ENCODE measurements at places on chromosomes 3 and 15.

DNA sequence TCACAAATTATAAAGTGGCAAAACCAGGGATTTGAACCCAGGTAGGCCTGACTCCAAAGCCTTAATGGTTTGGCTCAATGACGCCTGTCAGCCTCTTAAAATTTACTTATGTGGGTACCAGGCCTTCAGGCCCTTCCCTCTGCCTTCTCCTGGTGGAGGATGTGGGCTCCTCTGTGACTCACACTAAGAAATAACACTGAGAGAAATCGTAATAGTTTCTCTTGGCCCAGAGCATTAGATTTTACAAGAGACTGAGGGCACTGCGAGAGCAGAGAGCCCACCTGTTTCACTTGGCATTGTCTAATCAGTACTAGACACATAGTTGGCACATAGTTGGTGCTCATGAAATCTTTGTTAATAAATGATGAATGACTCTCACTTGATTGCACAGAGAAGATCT is 505.2 kb downstream of the SHQ1 start:
- DNase-seq: no peak

- peak; percentile 22 for DNase-seq
Observed at GRCh38 chr15:93942269-93942694, 289.1 kb upstream of the MCTP2 start.

GRCh38 chr3:50599716-50600118 is 11.9 kb downstream of the CISH start:
- DNase-seq: no peak

GRCh38 chr3:50274371-50275104 is 4.3 kb upstream of the LSMEM2 start:
- DNase-seq: peak; percentile 47

DNA sequence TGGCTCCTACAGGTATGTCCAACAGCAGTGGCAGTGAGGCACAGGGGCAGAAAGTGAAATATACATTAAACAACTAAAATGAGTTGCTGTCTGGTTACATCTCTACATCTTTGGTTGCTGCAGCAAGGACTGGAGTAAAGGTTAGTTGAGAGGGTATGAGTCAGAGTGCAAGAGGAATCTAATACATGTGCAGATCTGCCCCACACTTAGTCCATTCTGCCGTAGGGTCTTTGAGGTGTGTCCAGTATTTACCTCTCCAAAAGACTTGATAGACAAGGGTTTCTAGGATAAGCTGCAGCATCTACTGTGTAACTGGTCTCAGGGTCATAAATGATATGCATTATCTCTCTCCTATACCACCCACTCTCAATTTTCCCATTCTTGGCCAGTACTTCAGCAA is 6.2 kb upstream of the NEDD4 start:
- no peak for DNase-seq

DNA sequence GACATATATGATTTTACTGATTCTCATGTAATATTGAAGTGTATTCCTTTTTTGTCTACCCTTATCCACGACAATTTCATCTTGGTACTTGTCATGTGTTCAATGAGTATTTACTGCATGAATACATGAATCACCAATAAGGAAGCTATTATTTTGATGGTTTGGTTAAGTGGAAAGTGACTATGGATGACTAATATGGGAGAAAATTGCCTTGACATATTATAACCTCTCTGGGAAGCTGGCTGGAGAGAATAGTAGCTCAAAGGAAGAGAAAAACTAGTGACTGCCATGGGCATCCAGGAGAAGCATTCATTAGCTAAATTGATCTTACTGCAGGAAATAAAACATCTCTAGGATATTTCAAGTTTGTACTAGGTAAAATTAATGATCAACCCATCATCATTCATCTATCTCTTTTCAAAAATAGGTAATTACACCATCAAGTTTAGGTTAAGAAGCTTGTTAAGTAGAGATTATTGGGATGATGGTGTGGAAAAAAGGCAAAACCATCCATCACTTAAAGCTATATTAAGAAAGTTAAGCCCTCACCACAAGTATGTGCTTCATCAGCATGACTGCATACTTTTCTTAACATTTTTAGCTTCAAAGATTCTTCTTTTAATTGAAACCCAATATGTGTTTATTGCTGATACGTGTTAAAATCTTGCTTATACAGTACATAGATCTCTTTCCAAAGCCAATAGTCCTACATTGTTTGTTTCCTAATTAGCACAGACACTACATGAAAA is 455.2 kb upstream of the ARPP21 start:
- DNase-seq: no peak

DNA sequence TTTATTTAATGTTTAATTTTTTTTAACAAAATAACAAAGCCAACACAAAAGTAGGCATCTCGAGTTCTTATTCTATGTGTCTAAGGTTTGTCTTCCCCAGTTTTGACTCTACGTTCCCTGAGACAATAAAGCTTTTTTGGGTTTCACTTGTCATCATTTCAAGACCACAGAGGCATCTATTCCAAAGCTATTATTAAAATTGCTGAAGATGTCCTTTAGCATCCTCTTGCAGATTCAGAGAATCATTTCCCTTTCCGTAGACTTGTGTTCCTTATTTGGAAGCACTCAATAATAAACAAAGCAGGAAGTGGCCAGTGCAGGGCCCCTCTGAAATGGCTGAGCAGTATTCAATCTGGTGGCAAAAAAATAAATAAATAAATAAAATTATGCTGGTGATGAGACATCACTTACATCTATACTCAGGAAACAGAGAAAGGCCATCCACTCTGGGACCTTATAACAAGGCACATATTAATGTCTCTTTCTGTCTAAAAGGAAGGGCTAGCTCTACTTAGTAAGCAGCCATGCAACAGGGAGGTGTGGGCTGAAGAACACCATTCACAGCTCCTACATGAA is 362.3 kb downstream of the WDR72 start:
- DNase-seq: no peak

DNA sequence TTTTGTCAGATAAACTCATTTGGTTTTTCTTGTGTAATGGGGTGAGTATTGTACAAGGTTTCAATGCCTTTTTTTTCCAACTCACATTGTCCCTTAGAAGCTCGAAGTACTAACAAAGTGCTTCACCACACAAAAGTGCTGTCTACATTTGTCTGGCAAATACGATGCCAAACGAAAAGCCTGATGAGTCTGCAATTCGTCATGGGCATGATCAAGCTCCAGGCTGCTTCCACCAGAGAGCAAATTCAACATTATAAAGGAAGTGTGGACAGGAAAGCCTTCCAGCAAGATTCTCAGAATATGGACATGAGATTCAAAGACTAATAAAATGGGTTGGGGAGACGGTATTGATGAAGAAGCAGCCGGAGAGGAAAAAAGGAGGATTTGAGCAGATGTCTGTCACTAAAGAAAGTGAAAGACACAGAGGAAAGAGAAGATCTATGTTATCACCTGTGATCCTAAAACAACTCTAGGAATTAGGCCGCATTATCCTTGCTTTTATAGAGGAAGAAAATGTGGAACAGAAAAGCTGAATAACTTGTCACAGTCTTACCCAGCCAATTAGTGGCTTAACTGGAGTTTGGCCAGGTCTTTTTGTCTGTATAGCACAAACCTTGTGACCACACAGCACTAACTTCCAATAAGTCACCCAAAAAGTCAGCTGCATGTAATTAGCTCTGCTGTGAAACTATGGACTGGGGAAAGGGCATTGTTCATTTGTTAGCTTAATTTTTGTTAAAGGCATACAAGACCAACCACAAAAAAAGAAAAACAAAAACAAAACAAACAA is 494.8 kb downstream of the FHIT start:
- DNase-seq: no peak

- DNase-seq: no peak
Observed at GRCh38 chr15:62083194-62084154, 16.7 kb downstream of the C2CD4A start.

DNA sequence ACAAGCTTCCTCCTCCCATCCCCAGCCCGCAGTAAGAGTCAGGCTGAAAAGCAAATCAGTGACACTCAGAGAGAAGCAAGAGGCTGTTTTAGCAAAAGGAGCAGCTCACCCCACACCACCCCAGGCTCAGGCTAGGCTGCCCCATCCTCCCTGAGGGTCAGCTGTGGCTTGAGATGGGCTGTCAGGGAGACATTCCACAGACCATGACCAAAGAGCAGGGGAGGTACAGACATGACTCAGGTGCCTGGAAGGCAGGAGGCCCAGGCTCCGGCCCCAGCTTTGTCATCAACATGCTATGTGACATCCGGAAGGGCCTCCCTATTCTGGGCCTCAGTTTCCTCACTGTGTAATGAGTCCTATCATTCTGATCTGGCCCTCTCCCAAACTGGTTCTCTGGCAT is 24.7 kb downstream of the HCN4 start:
- no peak for DNase-seq

DNA sequence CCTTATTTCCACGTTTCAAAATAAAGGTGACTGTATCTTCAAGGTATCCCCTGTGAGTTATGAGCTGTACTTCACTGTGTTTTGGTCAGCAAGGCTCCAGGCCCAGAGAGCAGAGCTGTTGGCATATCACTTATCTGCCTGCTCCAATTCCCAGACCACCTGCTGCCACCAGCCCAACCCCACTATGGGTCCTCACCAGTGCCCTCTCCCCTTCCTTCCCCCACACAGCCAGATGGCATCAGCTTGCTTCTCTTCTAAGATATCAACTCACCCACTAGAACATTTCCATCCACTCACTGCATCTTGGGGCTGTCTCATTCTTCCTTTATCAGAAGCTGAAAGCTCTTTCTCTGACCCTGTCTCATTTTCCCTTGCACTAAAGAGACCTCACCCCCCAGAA is 136.9 kb upstream of the EIF1B start:
- no peak for DNase-seq

- DNase-seq: no peak
Observed at GRCh38 chr3:60579734-60580133, 671.5 kb downstream of the FHIT start.

GRCh38 chr3:139811331-139811730 is 123.7 kb upstream of the CLSTN2 start:
- no peak for DNase-seq

DNA sequence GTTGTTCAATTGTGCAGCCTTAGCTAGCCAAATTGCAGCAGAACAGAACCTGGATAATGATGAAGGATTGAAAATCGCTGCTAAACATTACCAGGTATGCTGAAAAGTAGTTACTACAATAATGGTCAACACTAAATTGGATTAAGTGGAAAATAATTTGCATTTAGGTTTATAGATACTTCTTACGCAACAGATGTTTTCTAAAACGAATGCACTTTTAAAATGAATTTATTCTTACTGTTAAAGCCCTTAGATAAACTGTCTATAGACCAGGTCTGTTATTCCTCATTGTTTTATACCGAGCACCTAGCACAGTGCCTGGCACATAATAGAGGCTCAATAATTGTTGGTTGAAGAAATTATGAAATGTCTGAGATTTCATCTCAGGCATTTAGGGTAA is 23.6 kb downstream of the PDCD6IP start:
- no peak for DNase-seq

GRCh38 chr3:136078421-136079364 is 113.2 kb downstream of the PPP2R3A start:
- peak; percentile 35 for DNase-seq

DNA sequence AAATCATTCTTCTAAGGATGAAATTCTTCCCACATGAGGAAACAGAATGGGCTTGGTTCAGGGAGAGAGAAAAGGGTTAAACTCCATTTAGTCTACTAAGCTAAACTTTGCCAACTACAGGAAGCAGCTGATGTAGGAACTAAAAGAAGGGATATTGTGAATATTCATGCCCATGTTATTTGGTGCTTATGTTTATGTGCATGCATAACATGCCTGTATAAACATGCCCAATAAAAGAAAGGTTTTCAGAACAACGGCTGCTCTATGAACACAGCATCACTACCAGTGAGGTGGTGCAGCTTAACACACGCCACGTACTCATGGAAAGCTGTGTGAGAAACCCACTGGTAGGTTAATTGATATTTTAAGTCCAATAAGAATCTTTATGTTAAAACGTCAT is 59.4 kb upstream of the VGLL4 start:
- DNase-seq: no peak

GRCh38 chr15:39609166-39609916 is 28.5 kb downstream of the THBS1 start:
- DNase-seq: no peak

GRCh38 chr3:44411031-44411645 is 66.3 kb downstream of the ZNF445 start:
- no peak for DNase-seq

DNA sequence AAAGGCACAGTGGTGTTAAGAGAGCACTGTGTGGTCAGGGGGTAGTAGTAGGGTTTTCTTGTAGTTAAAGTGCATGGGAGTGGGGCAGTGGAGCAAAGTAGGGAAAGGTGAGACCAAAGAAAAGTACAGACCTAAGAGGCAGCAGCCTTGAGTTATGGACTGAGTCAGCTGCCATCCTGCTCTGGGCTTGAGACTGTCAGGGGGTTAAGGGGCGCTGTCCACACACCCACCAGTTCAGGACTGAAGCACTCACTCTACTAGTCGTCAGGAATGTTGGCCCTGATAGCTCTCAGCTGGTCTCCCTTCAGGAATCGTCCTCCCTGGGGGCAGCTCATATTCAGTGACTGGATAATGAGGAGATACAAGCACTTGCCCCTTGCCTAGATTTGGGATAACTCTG is 7.9 kb downstream of the CCR4 start:
- DNase-seq: no peak

- no peak for DNase-seq
Observed at GRCh38 chr15:78140292-78140691, 8.9 kb upstream of the IDH3A start.

GRCh38 chr15:54046093-54046492 is 67.9 kb downstream of the UNC13C start:
- DNase-seq: no peak

DNA sequence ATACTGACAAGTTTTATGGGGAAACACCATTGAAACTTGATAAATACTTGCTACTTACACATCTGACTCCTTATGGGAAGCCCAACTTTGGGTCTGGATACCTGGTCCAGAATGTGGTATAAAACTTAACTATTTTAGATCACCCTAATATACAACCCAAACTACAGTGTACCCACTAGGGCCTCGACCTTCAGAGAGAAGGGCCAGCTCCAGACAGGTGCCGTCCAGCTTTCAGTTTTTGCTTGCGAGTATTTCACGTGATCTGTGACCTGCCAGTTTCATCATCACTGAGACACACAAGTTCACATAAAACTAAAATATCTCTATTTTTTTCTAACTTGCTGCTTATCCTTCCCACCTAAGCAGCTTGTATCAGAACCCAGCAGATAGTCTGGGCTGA is 59.3 kb upstream of the RPL35A start:
- no peak for DNase-seq

DNA sequence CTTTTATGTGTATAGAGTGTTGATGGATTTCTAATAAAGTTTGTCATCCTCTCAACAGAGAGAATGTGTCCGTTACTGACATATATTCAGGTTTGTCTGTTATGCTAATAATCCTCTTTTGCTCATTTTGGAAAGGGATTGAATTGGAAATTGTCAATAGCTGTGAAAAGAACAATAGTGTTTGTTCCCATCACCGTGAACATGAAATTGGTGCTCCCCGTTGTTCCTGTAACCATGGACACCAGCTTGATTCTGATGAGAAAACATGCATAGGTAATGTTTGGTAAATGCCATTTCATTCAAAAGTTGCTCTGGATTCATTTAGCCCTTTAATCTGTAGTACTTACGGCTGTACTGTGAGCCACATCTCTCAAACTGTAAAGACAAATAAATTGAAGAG is 707.0 kb upstream of the GOLIM4 start:
- DNase-seq: no peak

GRCh38 chr3:101065962-101066361 is 72.7 kb upstream of the ABI3BP start:
- DNase-seq: no peak

Measured in NCI-H510A treated with DMSO at 0.1 percent for 48 hours (cell line).